ENCODE measurements at places on chromosomes 4 and X.

GRCh38 chrX:24372021-24372763 lies 11.8 kb downstream of the SUPT20HL1 start:
- DNase-seq = no peak

- peak; percentile 46 for DNase-seq
Observed at GRCh38 chr4:189081826-189082225, 858.8 kb upstream of the FRG1 start.

GRCh38 chrX:134801267-134801666 lies 143.0 kb upstream of the PLAC1 start:
- DNase-seq = peak; percentile 18

DNA sequence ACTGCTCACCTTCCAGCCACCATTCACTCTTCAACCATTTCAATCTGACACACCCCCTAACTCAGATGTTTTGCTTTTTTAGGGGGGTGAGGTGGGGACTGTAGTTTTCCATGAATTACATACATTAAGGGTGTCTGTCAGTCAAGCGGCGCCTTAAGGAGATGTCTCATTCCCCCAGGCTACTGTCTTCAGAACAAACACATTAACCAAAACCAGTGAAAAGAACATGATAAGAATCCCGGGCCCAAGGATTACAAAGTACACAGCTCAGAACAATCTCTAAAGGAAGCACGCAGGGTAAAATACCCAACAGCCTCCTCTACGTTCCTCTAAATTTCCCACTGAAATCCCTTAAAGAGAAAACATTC lies 62.5 kb upstream of the IRF2 start:
- DNase-seq = no peak

DNA sequence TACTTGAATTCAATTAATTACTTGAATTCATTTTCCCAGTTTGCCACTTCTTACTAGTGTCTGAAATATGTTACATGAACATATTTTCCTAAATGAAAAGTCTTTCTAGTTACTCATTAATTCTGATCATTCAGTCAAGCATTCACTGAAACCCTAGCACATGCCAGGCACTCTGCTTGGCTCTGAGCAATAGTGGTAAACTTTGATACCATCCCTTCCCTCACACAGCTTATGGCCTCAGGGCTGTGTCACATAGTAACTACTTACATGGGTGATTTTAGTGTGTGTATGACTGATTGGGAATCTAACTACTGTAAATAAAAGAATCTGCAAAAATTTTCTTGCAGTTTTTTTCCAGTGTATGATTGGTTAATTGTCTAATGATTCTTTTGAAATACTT lies 32.7 kb downstream of the METAP1 start:
- DNase-seq = no peak

DNA sequence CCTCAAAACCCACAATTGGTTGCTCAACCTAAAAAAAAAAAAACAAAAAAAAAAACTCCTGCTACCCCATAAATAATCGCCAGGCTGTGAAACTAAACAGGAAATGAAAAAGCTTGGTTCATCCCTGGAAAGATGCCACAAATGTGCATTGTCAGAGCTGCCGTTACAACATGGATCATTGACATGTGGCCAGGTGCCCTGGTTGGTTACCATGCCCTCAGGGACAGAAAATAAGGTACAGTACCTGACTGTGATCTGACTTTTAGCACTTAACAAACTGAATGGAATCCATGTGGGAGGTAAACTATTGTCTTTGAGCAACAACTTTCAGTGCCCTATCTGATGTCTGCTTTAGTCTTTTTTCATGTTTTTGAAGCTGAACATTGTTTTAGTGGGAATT lies 118.0 kb upstream of the RPL34 start:
- peak; percentile 23 for DNase-seq

GRCh38 chr4:83890816-83891215 lies 354.9 kb downstream of the GPAT3 start:
- DNase-seq = peak; percentile 4

- no peak for DNase-seq
Observed at GRCh38 chrX:82092307-82092706, 890.4 kb downstream of the SH3BGRL start.

DNA sequence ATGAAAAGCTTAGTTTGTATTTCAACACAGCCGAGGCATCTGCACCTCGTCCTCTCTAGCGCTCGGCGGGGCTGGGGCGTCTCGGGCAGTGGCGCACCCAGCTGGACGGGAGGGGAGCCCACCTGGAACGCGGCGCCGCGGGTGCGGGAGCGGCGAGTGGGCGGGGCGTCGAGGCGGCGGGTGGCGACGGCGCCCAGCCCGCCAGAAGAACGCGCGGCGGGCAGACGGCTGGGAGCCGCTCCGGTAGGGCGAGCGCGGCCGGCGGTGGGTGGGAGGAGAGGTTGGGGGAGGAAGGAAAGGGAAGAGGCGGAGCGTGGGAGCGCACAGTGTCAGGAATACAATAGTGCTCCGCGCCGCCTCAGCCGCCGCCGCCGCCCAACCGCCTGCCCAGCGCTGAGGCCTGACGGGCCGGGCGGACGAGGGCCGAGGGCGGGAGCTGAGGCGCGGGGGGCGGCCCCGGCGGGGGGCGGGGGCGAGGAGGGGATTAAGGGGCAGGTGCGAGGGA lies at the start of gene JADE3:
Gene JADE3, plus strand, starts transcription at position 324 of the 505 bp plus-strand sequence. CDS start 72,474 bp downstream, outside the sequence.
- DNase-seq = peak; percentile 59

DNA sequence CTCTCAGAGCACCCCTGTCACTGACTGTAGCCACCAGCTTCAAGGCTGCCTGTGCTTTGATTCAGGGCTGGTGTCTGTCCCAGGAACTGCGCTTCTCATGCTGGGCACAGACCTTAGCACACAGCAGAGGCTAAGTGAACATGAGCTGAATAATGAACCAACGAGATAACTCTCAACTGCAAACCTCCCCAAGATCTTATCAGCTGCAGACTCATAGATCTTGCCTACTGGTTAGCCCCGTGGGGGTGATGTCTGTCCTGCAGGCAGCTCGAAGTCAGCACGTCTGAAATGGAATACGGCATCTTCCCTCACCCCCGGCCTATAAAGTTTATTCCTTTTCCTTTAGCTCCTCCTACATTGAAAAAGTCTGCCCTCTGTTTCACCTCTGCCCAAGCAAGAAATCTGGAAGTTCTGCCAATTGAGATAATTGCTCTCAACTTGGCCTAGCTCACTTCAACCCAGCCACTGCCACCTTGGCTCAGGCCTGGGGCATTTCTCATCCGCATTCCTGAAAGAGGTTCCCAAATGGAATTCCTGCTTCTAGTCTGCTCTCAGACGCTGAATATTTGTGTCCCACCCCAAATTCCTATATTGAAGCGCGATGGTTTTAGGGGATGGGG lies 73.7 kb downstream of the GATB start:
- DNase-seq = no peak

DNA sequence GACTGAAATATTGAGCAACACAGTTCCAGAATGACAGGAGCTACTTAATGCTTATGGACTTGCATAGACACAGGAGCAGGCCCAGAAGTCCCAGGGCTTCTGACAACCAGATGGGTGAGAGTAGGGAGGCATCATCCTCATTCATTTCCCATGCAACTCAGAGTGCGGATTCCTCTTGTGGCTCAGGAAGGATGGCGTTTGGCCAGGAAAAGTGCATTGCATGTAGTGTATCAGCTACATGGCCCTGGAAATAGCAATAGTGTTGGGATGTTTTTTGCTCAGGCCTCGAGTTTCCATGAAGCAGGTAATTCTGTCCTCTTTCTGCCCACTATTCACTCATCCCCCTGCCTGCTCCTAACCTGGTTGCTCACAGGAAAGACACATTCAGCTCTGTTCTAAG lies 136.6 kb downstream of the PDGFRA start:
- DNase-seq = no peak

- no peak for DNase-seq
Observed at GRCh38 chr4:6179362-6179761, 21.0 kb downstream of the JAKMIP1 start.

DNA sequence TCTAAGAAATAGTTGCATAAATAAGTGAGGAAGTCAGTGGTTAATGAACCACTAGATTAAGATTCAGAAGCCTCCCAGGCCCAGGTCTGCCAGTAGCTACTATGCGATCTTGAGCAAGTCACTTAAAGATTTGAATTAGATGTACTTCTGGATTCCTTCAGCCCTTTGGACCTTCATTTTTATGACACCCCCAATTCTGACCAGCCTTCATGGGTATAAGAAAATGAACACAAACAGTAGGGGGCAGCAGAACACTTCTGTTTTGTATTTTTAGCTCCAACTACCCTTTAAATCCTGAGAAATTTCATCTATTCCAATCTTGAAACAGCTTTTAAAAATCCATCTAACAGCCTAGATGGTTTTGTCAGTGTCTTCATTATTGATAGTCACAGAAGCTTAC lies 19.0 kb downstream of the TMEM47 start:
- peak; percentile 45 for DNase-seq

DNA sequence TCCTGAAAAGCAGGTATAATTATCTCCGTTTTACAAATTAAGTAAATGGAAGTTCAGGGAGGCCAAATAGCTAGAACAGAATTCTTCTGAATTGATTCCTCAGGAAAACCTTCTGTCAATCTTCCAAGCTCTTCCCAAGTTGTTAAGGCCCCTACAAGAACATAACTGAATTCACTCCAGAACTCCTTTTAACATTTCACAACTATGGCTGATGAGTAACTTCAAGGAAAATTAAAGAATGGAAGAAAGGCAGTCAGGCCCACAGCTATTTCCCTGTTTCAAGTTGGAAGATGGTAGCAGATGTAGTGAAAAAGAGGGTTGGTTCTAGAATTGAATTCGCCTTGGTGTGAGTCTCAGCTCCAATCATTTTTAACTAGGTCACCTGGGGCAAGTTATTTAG lies 15.9 kb downstream of the SETD7 start:
- DNase-seq = no peak

GRCh38 chr4:5912614-5913019 lies 19.7 kb upstream of the CRMP1 start:
- DNase-seq = no peak

GRCh38 chr4:119725688-119726330 lies 97.2 kb upstream of the PDE5A start:
- DNase-seq = peak; percentile 11

- no peak for DNase-seq
Observed at GRCh38 chr4:54813674-54814073, 155.9 kb downstream of the KIT start.

DNA sequence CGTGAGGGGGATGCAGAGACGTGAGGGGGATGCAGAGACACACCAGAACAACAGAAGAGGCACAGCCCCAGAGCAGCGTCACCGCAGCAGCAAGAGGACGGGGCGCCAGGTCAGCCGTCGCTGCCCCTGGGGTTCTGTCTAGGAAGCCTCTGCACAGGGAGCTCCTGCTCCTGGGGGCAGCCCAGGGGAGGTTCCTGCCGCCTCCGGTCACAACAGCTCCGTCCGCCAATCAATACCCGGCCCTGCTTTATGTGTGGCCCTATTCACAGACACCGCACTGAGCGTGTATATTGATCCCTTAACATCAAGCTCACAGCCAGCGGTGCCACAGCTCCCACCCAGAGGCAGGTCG lies 69.6 kb downstream of the FAM53A start:
- no peak for DNase-seq

GRCh38 chr4:10963241-10963640 lies 278.7 kb upstream of the CLNK start:
- DNase-seq = no peak

DNA sequence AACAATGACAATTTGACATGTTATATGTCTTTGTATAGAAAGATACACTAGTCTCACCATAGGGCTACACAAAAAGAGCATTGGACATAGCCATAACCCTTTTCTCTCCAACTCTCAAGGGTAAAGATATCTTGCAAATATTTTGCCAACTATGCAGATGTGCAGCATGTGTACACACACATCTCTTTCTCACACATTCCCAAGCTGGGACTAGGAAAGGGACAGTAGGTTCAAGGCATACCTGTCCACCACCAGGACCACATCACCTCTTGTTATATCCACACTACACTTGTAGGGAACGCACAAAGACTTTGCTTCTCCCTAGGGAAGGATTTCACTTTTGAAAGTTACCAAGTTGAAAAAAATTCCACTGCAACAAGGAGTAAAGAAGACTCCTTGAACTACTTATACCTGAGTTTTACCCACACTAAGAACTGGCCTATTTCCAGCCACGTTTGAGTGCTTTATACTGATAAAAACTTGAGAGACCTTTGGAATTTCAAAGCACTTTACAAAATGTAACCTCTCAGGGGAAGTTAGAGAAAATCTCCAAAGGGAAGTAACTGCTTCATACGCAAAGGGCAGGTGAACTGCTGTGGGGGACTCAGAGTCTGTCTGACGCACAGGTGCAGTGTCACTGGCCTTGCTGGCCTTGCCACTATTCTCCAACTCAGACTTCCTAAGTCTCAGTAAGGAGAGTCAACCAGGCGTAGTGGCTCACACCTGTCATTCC lies 36.9 kb downstream of the NR3C2 start:
- DNase-seq = no peak

GRCh38 chr4:145830699-145831098 lies 107.9 kb downstream of the ZNF827 start:
- no peak for DNase-seq

DNA sequence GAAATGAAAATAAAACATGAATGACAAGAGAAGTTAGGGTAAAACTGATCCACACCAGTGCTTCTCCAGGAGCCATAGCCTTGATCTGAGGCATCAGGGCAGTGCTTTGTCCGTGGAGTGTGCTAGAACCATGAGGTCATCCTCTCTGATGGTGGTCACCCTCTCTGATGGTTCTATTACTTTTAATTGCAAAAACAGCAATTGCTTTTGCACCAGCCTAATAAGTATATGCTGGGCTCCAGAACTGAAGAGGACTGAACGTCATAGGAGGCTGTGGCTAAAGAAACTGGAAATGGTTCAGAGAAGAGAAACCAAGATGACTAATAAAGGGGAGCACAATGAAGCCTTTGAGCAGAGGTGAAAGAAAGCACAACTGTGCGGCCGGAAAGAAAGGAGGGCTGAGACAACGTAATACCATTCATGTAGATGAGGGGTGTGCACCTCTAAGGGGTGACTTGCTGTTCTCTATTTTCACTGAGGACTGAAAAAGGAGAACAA lies 17.0 kb upstream of the TMEM154 start:
- DNase-seq = peak; percentile 81

- no peak for DNase-seq
Observed at GRCh38 chr4:109444182-109444844, 10.7 kb downstream of the SEC24B start.

DNA sequence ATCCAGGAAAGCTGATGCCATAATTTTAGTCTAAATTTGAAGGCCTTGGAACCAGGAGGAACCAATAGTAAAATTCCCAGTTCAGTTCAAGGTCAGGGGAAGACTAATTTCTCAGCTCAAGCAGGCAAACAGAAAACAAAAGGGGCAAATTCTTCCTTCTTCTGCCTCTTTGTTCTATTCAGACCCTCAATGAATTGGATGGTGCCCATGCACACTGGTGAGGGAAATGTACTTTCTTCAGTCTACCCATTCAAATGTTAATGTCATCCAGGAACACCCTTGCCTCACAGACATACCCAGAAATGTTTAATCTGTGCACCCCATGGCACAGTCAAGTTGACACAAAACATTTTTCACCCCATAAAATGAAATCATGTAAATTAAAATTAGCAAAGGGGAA lies 1851.2 kb upstream of the ADGRL3 start:
- no peak for DNase-seq

DNA sequence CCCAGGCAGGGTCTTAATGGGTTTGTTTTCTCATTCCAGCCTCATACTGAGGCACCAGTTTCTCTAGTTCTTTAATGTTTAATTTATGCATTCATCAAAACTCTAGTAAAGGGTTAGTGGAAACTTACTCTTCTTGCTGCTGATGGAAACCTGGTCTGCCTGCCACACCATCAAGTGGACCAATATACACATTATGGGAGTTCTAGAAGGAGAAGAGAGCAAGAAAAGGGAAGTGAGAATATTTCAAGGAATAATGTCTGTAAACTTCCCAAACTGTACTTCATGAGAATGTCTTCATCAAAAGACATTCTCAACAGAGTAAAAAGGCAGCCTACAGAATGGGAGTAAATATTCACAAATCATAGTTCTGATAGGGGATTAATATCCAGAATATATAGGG lies 20.9 kb upstream of the DHX15 start:
- DNase-seq = no peak
